ENCODE measurements at places on chromosomes 12 and 14.

DNA sequence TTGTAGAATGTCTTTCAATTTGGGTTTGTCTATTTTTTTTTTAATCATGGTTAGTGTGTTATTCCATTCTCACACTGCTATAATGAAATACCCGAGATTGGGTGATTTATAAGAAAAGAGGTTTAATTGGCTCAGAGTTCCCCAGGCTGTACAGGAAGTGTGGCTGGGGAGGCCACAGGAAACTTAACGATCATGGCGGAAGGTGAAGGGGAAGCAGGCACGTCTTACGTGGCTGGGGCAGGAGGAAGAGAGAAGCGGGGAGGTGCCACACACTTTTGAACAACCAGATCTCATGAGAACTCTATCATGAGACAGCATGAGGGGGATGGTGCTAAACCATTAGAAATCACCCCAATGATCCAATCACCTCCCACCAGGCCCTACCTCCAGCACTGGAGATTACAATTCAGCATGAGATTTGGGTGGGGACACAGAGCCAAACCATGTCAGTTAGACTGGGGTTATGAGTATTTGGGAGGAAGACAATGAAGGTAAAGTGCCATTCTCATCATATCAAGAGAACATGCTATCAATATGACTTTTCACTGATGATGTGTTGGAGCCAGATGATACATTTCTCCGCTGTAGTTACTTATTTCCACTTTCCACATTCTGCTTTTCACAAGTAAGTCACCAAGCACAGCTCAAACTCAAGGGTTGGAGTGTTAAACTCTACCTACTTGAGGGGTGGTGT, 45.8 kb downstream of the AP5M1 start:
- no peak for DNase-seq

DNA sequence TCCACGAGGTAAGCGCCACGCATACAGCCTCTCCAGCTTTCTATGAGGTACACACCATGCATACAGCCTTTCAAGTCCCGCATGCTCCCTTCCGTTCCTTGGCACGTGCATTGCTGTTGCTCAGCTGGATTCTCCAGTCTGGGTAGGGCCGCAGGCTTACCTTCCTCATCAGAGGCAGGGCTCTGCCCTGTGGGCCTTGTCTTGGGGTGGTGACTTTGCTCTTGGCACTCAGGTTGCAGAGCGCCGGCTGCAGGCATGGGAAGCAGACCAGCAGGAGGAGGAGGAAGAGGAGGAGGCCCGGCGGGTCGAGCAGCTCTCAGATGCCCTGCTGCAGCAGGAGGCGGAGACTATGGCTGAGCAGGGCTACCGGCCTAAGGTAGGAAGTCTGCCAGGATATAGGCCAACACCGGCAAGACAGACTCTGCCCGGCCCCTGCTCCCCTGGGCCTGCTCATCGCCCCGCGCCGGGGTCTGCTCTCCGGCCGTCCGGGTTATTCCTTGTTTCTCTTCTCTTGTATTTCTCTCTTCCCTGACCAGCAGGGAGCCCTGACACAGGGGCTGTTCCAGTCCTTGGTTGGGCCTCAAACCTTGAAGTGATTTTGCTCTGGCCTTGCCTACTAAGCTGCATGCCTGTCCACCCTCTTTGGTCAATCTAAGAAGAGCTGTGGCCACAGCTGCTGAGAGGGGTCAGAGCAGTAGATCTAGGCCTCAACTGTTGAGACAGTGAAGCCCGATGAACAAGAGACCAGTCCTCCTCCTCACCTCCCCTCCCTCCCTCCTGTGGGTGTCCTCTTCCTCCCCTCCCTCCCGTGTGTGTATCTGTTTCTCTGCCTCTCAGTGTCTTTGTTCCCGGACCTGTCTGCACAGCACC, 15.3 kb downstream of the TCHP start:
- DNase-seq, result no peak

DNA sequence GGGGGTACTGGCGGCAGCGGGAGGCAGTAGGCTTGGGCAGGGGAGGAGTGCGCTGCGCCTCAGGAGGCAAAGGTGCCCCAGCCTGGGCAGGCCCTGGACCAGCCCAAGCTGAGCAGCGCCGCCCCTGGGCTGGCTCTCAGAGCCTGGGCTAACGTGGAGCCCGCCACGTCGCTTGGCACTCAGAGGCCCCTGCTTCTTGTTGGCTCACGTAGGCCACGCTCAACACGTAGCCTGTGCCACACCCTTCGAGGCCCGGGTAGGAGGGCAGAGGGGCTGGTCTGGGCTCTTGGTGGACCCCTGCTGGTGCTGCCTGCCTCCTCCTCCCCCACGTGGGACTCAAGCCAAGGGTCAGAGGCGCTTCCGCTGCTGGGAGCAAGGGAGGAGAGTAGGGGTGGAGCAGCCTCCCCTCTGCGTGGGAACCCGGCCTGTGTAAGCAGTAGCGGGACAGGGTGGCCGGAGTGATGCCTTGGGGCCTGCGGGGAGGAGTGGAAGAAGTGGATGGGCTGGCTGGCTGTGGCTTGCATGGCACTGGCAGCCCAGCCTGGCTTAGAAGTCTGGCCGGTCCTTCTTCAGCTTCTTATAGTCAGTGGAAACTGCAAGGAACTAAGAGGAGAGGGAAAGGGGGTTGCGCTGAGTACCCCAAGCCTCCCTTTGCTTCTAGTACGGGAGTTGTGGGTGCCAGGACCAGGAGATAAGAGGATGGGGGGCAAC, 5.7 kb downstream of the SHMT2 start:
- DNase-seq, result peak; percentile 74

DNA sequence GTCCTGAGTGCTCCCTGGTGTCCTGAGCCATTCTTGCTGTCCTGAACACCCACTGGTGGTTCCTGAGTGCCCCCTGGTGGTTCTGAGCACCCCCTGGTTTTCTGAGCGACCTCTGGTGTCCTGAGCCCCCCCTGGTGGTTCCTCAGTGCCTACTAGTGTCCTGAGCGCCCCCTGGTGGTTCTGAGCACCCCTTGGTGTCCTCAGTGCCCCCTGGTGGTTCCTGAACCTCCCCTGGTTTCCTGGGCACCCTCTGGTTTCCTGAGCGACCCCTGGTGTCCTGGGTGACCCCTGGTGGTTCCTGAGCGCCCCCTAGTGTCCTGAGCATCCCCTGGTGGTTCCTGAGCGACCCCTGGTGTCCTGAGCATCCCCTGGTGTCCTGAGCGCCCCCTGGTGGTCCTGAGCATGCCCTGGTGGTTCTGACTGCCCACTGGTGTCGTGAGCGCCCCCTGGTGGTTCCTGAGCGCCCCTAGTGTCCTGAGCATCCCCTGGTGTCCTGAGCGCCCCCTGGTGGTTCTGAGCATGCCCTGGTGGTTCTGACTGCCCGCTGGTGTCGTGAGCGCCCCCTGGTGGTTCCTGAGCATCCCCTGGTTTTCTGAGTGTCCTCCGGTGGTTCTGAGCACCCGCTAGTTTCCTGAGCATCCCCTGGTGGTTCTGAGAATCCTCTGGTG, 473.1 kb downstream of the TMEM121 start:
- no peak for DNase-seq

- peak; percentile 94 for DNase-seq
Measured at GRCh38 chr12:27966870-27967269, 5.7 kb downstream of the PTHLH start.

DNA sequence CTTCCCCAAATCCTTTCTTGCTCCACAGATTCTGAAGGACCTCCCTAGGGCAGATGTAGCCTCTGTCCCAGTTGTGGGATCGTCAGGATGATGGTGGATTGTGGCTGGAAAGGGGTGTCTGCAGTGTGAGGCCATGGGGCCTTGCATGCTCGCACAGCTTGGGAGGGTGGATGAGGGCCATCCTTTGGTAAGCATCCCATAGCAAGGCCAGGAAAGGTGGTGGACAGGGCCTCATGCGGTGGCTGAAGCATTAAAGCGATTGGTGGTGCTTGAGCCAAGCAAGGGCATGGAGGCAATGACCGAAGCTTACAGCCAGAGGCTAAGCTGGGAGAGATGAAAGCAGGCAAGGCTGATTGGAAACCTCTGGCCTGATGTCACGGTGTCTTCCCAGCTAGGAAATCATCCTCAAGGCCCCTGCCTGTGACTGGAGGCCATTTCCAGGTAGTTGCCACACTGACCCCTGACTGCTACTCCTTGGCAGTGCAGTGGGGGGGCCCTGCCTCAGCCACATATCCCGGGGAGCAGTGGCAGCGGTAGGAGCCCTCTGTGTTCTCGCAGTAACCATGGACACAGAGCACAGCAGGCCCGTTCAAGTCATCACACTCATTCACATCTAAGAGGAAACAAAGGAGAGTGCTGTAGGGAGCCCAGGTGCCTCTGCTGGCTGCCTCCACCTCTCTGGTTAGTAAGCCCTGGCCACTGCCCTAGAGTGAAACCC, 7.0 kb downstream of the ISCA2 start:
- no peak for DNase-seq

DNA sequence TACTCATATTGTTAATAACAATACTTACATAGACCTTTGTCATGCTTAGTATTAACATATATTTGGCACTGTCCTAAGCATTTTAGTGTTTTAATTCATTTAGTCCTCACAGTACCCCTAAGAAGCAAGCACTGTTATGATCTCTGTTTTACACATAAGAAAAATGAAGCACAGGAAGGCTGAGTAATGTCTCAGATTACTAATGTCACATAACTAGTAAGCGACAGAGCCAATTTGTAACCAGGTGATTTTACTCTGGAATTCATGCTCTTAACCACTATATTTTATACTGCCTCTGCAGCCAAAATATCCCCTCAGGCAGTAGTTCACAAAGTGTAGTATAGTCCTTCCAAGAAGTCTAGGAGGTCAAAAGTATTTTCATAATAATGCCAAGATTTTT, 20.3 kb downstream of the TMEM253 start:
- no peak for DNase-seq

DNA sequence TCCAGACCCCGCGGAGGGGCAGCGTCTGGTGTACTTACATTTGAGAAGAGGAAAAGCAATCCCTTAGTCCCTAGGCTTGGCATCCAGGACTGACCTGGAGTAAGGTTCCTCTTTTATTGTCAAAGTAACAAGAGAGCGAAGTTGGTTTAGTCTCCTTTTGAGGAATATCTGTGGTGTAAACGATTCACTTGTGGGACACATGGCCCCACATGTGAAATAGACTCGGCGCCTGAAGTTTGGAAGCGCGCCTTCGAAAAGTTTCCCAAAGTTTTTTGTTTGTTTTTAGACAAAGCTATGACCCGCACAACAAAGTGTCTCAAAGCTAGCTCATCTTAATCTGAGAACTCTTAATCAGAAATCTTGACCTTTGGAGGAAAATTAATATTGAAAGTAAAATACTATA, 744 bp downstream of the STYX start:
- no peak for DNase-seq

DNA sequence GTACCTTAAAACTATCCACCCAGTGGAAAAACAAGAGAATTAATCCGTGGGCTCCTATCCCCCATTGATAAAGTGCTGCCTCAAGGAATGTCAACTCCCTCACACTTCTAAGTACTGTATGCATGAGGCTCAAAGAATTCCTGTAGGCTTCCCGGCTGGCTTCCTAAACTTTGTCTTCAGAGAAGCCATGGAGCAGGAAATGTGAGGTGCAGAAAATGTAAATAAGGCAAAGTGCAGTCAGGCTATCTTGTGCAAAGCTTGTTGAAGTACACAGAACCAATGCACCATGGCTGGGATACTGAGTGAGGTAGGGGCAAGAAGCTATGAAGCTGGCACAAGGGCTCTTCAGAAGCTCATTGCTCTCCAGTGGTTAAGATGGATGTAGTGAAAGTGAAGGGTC, 611.0 kb downstream of the FSCB start:
- no peak for DNase-seq

GRCh38 chr12:103399986-103400385, 95.8 kb downstream of the C12orf42 start:
- DNase-seq, result no peak

GRCh38 chr12:99066726-99067125, 421.6 kb downstream of the APAF1 start:
- no peak for DNase-seq

- DNase-seq, result no peak
Measured at GRCh38 chr14:70036665-70037064, 152.1 kb downstream of the SLC8A3 start.

DNA sequence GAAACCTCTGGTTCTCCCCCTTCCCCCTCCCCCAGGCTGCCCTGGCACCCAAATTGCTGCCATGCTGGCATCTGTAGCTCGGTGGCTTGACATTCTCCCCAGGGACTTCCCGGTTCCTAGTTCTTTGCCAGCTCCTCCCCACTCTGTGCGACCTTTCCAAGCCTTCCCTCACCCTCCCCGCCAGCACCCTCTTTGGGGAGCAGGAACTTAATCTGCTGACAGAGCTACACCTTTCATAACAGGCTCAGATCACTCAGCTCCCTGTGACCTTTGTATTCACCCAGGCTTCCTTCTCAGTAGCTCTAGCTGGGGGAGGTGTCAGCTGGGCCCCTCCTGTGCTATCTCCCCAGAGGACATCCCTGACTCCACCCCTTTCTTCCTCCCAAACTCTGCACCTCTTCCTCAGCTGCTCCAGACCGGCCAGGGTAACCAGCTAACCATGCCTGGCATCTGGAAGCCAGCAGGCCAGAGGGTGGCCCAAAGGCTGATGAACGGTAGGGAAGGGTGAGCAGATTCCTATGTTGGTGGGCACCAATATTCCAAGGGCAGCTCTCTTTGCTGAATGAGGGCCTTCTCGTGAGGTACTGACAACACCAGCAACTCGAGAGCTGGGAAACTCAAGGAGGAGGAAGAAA, 1.8 kb upstream of the COX14 start:
- no peak for DNase-seq

DNA sequence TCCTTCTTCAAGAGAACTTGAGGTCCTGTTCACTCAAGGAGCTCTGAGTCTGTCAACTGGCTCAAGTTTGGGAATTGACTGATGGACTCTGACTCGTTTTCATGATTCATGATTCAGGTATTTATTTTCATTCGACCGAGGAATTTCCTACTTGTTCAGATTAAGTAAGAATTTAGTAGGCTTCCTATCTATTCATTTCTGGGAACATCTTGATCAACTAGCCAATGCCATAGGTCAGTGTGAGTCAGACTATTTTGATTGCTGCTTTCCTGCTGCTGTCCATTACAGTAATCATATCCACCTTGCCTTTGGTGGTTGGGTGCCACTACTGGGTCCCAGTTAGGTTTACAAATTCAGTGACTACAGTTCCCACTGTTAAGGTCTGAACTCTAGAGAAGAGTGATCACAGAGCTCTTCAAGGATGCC, 6.1 kb downstream of the FAM186A start:
- DNase-seq, result peak; percentile 83

GRCh38 chr12:67483871-67484554, 164.5 kb upstream of the DYRK2 start:
- no peak for DNase-seq

GRCh38 chr12:111354511-111354910, 14.4 kb downstream of the PHETA1 start:
- DNase-seq, result no peak
